ENCODE measurements at places on chromosomes 3 and 15.

- DNase-seq = no peak
Measured at GRCh38 chr3:120841264-120841663, 66.7 kb upstream of the STXBP5L start.

DNA sequence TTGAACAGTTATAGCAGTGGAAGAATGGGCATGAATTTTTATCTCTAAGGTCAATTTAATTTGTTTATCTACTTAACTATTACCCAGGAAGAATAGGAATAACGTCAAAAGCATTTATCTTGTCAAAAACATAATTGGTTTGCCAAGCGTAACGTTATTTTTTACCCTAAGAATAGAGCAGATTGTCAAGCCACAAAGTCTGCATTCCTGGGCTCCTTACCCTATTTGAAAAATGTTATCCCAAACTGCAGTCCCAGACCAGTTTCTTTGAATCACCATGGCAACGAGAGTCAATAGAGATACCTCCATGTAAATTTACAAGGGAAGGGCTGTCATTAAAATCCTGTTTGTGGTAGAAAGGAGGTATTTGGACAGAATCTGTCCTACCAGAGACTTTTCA lies 61.1 kb downstream of the CPNE4 start:
- peak; percentile 43 for DNase-seq

- DNase-seq = no peak
Measured at GRCh38 chr15:80201256-80202015, 48.6 kb downstream of the FAH start.

DNA sequence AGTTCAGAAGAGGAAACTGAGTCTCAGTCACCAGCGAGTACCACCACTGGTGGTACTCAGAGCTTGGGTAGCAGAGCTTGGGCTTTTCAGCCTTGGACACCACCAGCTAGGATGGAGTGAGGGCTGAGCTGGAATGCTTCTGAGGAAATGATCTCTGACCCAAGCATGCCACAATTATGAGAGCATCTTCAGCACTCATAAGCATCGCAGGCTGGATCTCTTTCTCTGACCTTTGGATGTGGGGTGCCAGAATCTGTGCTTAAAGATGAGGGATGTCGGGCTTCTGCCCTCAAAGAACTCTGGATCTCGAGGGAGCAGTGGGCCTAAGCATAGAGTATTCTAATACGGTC lies 36.4 kb downstream of the ZNF710 start:
- peak; percentile 57 for DNase-seq

DNA sequence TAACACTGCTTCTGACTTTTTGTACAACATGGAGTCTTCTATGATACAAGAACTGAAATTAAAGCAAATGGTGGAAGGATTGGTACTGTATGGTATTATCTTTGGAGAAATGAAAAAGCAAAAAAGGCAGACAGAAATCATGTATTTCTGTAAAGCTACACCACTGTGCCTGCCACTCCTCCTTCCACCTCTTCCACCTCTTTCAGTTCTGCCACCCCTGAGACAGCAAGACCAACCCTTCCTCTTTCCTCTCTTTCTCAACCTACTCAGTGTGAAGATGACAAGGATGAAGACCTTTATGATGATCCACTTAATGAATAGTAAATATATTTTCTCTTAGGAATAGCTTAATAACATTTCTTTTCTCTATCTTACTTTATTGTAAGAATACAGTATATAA lies 57.0 kb downstream of the CD200 start:
- no peak for DNase-seq

GRCh38 chr15:69468241-69469121 lies 15.9 kb downstream of the RPLP1 start:
- peak; percentile 73 for DNase-seq

- DNase-seq = no peak
Measured at GRCh38 chr15:40283615-40284300, 894 bp upstream of the ANKRD63 start.
